H1 (cell line): ENCODE measurements at places on chromosomes 16 and 17. TPM values are rescaled to one million over a fixed set of nuclear protein-coding genes. Genes with fewer than 3 reads are reported as not detected.

DNA sequence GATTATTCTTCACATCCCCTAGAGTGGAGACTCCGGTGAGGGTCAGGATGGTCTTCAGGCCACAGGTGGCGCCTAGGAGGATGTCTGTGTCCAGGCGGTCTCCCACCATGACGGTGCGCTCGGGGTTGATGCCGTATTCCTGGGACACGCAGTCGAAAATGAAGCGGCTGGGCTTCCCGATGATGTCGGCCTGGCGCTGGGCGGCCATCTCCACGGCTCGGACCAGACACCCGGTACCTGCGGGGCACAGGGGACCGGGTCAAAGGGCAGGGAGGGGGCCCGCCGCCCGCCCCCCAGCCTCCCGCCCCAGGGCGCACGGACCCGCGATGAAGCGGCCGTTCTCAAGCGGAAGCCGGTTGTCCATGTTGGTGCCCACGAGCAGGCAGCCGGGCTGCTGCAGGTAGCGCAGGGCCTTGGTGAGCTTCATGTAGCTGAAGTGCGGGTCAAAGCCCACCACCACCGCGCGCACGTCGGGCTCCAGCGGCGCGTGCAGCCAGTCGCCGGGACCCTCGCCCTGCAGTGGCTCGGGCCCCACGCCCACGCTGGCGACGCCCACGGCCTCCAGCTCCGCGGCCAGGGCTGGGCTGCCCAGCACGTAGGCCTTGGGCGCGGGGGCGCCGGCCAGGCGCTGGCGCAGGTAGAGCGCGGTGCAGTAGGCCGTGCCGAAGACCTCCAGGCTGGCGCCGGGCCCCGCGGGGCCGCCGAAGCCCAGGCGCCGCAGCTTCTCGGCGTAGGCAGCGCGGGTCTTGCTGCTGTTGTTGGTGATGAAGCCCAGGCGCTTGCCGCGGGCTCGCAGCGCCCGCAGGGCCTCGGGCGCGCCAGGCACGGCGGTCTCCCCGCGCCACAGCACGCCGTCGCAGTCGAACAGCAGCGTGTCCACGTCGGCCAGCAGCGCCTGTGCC is 572 bp downstream of the PGP start:
- DNase-seq: no peak

PGAP3 gene
- polyA plus RNA-seq: 30.7 and 32.2 TPM in 2 replicates

- no peak for DNase-seq
Measured at GRCh38 chr16:70701036-70701435, 15.2 kb upstream of the MTSS2 start.

RAB11FIP4 gene
- 21.7 and 26.0 TPM in 2 replicates for polyA plus RNA-seq

DNA sequence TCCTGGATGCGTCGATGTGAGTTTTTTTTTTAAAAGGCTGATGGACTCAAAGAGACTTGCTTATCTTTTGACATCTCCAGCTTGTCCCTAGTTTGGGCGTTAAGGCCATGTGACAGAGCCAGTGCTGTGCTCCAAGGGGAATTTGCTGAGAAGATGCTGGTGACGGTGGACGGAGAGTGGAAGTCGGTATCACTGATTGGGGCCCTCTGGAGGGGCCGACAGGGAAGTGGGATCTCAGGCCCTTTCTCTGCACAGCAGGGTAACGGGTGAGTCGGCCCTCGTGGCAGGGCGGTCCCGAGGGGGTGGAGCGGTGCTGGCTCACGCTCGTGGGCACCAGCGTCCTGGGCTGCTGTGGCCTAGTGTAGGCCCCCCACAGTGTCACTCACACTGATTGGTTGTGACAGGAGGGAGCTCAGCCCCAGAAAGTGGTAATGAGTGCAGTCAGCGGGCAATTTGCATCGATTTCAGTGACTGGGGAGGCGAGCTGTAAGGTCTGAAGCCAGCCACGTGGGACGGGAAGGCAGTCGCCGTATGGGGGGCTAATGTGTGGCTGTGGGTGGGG is 91.3 kb downstream of the TBC1D16 start:
- DNase-seq: no peak

DNA sequence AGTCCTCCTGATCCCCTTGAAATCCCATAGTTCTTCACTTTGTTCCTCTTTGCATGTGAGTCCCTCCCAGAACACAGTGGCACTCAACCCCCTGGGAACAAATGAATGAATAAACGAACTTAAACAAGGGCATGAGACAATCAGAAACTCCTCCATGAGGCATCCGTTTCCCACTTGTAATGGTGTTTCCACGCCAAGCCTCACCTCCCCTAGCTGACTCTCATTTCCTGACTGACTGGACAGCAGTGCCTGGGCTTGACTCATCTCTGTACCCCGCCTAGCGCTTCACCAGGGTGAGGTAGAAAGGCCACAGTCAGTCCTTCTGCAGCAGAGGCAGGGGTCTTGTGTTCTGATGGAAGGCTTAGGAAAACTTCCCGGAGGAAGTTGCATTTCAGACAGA is 14.2 kb downstream of the KIF1C start:
- no peak for DNase-seq

GRCh38 chr17:68594552-68594951 is 6.6 kb downstream of the FAM20A start:
- no peak for DNase-seq
